Suprapubic skin (tissue), 4 donors: ENCODE measurements at places on chromosomes 16 and 17. TPM values are rescaled to one million over a fixed set of nuclear protein-coding genes. Genes with fewer than 3 reads are reported as not detected.
A peak's percentile ranks its signal among the peaks of the same experiment; 100 is the strongest.

GRCh38 chr17:8312251-8312650, 2.2 kb downstream of the ARHGEF15 start:
- no peak for DNase-seq

Gene CYB561
- 87.9 TPM for total RNA-seq

DNA sequence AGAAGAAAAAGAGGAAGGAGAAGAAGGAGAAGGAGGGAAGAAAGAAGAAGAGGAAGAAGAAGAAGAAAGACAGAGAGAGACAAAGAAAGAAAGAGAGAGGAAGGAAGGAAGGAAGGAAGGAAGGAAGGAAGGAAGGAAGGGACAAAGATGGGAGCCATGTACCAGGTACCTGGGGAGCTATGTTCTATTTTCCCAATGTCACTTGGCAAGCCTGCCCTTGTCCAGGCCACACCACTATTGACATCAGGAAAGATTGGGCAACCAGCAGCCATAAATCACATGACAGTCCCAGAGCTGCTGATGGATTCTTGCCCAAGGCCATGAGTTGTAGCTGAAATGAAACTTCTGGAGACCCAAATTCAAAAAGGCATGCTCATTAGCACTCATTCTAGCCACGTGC, 2.7 kb upstream of the CES1 start:
- peak; percentile 78 for DNase-seq

Gene HSF4
- total RNA-seq: 351 TPM

- DNase-seq: no peak
These were observed 5.2 kb upstream of the CDH8 start for GRCh38 chr16:62041401-62041800.

DNA sequence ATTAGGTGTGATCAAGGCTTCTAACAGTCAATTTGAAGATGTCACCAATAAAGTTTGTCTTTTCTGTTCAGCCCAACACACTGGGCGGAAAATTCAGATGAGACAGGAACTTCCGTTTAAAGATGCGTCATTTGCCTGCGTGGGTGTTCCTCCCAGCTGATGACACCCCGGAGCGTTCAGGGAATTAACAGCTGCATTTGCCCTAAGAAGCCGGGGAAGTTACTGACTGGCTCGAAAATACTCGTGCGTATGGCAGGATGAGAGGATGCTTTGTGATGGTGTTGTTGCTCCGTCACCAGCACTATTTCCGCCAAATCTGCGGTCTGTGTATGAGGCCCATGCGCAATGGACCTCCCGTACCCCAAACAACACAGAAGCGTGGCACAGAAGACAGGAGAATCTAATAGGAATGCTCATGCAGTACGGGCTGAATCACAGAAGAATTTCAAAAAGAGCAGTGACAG, 11.9 kb upstream of the PVALEF start:
- DNase-seq: no peak

DNA sequence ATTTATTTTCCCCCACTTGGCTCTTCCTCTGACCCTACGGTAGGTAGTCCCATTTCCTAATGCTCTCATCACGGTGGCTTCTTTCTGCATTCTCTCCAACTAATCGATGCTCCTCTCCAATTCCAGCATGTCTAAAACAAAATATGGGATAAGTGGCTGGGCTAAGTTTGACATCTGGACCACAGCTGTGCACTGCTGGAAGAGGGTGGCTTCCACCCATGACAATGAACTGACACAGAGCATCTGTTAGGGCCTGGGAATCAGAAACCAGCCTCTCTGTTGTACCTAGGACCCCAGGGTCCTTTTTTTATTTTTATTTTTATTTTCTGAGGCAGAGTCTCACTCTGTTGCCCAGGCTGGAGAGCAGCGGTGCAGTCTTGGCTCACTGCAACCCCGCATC, 29.0 kb upstream of the SLC39A11 start:
- no peak for DNase-seq

- DNase-seq: peak; percentile 60
These were observed 18.8 kb downstream of the ALOX15B start for GRCh38 chr17:8057691-8058114.

Gene DNAH3
- total RNA-seq: 1.4 TPM

DNA sequence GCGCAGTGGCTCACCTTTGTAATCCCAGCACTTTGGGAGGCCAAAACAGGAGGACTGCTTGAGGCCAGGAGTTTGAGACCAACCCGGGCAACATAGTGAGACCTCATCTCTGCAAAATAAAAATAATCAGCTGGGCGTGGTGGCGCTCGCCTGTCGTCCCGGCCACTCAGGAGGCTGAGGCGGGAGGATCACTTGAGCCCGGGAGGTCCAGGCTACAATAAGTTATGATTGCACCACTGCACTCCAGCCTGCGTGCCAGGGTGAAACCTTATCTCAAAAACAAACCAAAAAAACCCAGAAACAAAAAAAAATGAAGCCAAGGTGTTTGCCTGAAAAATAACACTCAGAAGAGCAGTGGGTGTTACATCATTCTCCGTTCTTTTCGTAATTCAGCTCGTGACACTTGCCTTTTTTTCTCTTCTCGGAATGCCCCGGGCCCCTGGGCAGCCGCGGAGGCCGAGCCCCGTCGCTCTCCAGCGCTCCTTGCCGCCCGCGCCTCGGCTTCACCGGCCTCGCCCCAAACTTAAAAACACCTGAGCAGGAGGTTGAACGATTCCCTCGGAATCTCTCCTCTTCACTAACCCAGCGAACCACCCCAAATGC, 17.0 kb downstream of the PRCD start:
- DNase-seq: no peak

Gene GDE1
- total RNA-seq: 43.0 TPM

DNA sequence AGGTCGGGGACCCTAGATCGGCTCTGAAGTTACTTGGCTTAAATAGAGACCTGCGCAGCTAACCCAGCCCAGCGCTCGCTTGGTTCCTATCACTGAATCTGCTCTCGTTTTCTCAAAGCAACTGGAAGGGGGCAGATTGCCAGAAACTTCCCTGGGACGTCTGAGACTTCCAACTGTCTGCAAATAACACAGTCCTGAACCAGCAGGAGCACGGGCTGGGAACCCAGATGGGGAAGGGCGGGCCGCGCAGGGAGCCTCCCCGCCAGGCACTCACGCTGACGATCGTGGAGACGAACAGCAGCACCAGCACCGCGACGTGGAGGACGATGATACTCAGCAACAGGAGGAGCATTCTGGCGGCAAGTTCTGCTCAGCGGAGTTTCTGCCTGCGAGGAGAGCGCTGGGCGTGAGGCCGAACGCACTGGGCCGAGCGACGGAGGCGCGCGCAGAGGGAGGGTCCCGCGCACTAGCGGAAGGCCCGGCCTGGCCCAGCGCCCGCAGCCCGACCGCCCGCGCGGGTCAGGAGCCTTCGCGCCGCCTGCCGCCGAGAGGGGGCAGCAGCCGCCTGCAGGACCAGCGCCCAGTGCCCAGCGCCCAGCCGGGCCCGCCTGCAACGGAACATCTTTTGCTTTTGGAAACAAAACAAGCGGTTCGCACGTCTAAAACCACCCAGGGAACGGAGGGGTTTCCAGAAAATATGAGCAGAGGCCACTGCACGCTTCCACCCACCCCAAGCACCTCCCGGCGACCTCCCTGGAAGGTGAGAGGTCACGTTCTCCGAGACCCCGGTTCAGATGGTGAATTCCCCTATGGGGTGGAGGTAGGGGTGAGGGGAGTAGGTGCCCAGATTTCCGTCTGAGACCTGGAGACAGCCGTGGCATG, 4.5 kb downstream of the PMP22 start:
- peak; percentile 89 for DNase-seq

GRCh38 chr17:43372273-43372911, 26.4 kb upstream of the ARL4D start:
- DNase-seq: no peak

DNA sequence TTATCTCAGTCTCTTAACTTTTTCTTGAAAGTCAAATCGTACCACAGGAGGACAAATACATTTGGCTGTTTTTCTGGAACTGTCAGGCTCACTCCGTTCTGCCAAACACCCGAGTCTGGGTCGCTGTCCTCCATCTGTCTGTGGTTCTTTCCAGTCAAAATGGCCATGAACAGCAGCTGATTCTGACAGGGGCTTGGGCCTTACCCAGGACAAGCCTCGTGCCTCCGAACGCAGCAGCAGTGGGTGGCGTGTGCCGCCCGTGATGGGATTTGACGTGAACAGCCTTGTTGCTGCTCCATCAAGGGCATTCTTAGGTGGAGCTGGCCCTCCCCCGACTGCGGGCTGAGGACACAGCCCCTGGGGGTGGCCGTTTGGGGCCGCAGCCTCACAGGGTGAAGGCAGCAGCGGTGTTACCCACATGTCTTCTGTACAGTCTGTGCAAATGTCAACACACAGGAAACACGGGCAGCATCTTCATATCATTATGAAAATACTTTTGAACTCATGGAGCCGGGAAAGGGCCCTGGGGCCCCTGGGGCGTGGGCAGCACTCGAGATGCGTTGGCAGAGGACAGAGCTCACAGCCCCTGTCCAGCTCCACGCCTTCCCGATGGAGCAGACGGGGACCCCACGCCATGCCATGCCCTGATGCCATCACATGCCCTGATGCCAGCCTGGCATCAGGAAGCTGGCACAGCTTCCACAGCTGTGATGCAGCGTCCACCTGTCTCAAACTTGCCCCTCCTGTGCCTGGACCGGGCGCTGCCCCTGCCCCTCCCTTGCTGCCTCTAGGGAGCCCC, 8.6 kb upstream of the ACSF3 start:
- no peak for DNase-seq

Gene MYO15A
- 0.23 TPM for total RNA-seq

DNA sequence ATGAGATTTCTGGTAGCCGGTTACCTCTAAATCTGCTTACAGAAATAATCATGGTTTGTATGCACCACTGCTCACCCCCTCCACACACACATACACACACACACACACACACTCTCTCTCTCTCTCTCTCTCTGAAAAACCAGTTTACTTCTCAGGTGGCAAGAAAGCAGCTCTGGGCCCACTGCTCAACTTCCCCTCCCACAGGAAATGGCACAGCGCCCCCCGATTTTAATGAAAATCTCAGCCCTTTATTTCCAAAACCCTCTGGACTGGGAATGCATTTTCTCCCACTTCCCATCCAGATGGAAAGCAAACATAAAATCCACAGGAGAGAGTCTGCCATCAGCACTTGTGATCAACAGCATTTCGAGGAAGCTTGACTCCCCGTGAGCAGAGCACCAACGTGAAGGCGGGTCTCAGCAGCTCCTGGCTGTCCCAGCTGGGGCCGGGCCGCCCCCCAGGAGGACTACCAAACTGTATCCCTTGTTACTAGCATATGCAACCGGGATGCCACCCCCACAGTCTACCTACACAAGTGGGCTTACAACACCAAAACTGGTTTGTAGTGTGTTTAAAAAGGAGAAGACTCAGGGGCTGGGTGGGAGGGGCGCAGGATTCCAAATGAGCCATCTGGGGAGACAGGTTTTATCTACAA, 121.1 kb downstream of the SLC39A11 start:
- DNase-seq: no peak

- DNase-seq: no peak
These were observed 303.0 kb upstream of the ZFHX3 start for GRCh38 chr16:73350707-73351452.

DNA sequence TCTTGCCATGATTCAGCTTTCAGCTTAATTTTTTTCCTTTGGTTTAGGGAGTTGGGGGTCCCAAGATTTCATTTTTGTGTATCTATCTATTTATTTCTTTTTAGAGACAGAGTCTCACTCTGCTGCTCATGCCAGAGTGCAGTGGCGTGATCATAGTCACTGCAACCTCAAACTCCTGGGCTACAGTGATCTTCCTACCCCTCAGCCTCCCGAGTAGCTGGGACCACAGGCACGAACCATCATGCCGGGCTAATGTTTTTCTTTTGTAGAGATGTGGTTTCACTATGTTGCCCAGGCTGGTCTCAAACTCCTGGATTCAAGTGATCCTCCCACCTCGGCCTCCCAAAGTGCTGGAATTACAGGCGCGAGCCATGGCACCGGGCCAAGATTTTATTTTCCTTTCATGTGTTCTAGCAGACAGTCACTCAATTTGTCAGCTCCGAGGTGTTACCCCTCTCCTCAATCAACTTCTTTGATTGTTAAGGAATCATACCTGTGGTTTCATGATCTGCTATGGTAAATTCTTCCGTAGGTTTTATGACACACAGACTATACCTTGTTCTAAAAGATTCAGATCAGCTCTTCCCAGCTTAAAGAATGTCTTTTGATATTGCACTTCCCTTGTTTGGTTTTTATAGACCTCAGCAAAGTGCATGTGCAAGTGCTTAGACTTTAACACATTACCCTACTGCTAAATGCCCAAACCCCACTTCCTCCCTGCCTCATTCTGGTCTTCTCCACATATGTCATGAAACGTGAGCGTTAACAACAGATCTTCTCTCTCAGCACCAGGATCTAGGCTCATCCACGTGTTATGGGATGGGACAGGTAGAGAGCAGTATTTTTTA, 13.0 kb downstream of the UNC45B start:
- no peak for DNase-seq

DNA sequence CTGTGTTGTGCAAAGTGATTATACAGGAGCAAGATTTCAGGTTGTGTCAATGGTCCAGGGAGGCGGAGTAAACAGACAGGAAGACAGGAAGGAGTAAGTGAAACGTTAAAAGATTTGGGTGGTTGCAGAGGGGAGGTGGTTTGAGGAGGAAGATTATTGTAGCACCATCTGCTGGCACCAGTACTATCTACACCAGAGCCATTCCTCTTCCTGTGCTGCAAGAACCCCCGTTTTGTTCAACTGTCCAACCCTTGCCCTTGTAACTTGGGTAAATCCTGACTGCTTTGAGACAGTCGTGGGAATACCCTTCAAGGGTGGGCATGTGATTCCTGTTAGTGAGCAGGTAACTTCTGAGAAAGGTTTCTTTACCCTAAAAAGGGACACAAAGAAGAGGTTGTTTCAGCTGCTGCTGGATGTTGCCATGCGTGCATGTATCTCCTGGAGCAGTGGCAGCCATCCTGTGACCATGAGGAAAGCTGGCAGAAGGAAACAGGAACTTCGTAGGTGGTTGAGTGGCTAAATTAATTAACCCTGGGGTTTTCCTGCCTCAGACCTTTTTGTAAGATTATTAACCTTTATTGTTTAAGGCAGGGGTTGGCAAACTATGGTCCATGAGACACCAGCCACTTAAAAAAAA, 124.1 kb downstream of the PRKCA start:
- no peak for DNase-seq
